Activated CD4-positive, alpha-beta T cell treated with anti-CD3 and anti-CD28 coated beads for 36 hours (primary cell): ENCODE measurements at places on chromosomes 5 and 9. TPM values are rescaled to one million over a fixed set of nuclear protein-coding genes. Genes with fewer than 3 reads are reported as not detected.

GRCh38 chr5:63050916-63051315, 472.3 kb downstream of the LRRC70 start:
- no peak for DNase-seq

GRCh38 chr5:22372826-22373660, 480.1 kb downstream of the CDH12 start:
- no peak for DNase-seq

- DNase-seq, result peak; percentile 4
These were observed 61.0 kb upstream of the TARS1 start for GRCh38 chr5:33379757-33380156.

- DNase-seq, result no peak
These were observed 39.1 kb upstream of the CTNNAL1 start for GRCh38 chr9:109052416-109052815.

DNA sequence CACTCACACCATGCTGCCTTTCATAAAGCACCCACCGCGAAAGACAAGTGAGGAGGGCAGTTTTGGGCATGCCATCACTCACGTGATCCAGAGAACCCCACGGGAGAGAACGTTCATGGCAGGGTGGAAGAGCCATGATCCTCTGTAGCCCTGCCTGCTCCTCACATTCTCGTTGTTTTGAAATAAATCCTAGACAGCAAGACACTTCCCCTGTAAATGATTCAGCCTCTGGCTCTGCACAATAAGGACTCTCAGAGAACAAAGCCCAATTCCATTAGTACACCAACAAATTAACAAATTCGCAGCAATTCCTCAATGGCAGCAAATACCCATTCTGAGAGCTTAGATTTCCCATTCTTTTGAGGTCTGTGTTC, 71.5 kb downstream of the WNK2 start:
- no peak for DNase-seq

GRCh38 chr5:142520885-142521284, 165.0 kb downstream of the FGF1 start:
- DNase-seq, result no peak

Gene PKN3
- 14.6 TPM for total RNA-seq
